Stimulated activated CD8-positive, alpha-beta memory T cell treated with anti-CD3 and anti-CD28 coated beads, Interleukin-4, amount 100 ng/mL, for 4 hours (primary cell): ENCODE measurements at places on chromosomes 5 and 9.

DNA sequence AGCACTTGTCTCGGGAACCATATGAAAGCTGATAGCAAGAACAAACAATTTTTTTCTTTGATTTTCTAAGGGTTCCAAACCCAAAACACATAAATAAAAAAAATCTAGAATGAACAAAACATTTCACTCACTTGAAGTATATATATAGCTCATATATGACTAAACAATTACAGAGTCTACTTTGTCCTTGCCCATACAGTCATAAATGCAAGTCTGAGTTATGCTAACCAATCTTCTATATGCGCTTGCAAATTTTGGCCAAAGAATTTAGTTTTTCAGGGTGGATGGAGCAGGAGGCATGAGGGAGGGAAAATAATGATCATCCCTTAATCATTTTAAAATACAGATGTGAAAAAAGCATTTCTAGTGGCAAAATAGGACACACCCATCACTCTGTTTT is 370.1 kb downstream of the BNC2 start:
- no peak for DNase-seq

DNA sequence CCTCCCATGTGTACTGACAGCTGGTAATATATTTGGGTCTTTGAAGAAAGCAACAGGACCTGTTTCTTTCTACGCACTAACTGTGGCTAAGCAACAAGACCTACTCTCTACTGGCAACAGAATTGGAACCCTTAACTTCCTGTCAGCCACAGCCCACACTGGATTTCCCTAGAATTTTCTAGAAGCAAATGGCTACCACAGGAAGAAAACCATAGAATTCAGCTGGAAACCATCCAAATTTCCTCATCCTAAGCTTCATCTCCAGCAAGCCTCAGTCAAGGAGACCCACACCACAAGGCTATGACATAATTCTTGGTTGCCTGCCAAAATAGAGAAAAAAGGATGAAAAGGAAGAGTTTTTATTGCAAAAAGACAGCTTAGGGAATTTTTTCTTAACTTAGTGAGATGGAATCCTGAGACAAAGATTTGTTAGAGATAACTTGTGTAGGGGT is 171.8 kb upstream of the TNC start:
- DNase-seq = no peak

DNA sequence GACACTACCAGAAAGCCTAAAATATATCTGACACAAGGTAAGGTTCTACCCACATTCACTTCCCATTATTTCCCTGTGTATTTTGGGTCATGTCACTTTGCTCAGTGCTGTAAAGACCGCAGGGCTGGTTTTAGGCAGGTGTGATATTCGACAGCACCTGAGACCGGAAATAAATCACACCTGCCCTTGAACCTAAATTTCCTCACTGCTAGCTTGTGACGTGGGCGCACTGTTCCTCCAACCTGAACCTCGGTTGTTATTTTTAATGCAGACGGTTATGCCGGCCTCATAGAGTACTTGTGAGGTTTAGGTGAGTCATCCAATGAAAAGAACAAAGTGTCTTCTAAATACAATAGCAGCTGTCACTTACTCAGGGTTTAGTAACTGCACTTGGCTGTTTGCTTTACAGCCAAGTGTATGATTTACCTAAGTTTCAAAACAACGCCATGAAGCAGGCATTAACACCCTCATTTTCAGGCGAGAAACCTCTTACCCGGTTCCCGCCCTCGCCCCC is 20.7 kb upstream of the ZNF782 start:
- DNase-seq = no peak

- no peak for DNase-seq
Observed at GRCh38 chr9:105062222-105062855, 134.4 kb upstream of the ABCA1 start.

GRCh38 chr5:29790281-29790680 is 1403.2 kb upstream of the CDH6 start:
- no peak for DNase-seq

- DNase-seq = no peak
Observed at GRCh38 chr5:149961957-149962409, 1.4 kb downstream of the SLC26A2 start.

- no peak for DNase-seq
Observed at GRCh38 chr5:77850536-77851175, 74.5 kb upstream of the TBCA start.
